Frontal cortex (tissue), 4 donors: ENCODE measurements at places on chromosomes 3 and 15.

DNA sequence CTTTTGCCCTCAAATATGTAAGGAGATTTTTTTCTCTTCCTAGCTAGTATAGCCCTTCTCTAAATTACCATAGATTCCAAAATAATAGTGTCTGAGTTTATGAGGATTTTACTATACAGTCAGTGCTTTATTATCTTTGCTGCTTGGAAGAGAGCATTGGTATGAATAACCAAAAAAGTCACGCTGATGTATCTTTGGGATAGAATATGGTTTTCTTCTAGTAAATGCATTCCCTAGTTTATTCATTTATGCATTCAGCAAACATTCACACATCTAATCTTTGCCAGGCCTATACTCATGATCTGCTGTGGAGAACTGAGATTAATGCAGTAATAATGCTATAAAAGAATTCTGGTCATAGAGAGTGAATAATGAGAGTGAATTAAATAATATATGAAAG, 225.3 kb upstream of the GOLGA6L4 start:
- no peak for DNase-seq

- no peak for DNase-seq
Observed at GRCh38 chr15:55279100-55279745, 10.4 kb downstream of the RAB27A start.

GRCh38 chr15:60020736-60021135, 16.6 kb downstream of the FOXB1 start:
- DNase-seq: no peak

DNA sequence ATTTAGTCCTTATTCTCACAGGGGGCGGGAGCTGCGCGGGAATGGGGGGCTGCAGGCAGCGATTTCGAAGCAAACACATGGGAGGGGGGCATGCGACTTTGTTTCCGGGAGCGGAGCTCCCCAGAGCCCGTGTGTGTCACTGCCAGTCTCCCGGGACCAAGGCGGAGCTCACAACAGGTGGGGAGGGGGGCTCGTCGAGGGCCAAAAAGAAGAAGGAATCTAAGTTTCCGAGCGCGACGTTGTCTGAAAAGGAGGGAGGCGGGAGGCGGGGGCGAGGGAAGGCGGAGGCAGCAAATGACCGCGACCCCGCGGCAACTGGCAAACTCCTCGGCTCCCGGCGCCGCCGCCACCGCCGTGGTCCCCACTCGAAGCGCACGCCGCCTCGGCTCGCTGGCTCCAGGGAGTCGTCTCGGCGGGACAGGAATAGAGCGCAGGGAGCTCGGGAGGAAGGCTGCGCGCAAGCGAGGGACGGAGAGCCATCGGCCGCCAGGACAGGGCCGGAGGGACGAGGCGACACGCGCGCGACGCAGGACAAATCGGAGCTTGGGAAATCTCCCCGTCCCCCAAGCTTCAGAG, 1.4 kb downstream of the FOXP1 start:
- DNase-seq: peak; percentile 28

DNA sequence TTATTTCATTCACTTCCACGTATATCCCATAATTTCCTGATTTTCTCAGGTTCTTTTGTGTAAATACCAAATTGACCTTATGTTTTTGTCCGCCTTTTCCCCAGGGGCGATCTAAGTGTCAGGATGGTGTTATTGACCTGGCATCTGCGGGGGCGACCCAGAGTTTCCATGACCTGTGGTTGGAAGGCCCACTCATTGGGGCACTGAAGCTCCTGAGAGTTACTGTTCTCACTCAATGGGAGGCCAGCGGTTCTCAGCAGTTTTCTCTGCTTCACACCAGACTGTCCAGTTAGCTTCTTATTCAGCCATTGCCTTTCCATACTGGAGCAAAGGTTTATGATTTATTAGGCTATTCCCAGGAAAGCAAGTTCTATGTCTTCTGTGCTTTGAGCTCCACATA, 53.3 kb downstream of the B3GALNT1 start:
- no peak for DNase-seq

DNA sequence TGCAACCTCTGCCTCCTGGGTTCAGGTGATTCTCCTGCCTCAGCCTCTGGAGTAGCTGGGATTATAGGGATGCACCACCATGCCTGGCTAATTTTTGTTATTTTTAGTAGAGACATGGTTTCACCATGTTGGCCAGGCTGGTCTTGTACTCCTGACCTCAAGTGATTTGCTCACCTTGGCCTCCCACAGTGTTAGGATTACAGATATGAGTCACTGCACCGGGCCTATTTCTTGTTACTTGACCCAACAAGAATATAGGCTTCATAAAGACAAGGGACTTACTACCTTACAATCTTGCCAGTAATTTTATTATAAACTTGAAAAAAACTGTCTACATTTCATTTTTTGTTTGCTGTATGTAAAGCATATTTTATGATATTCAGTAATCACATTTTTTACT, 21.4 kb upstream of the ZBTB47 start:
- no peak for DNase-seq

DNA sequence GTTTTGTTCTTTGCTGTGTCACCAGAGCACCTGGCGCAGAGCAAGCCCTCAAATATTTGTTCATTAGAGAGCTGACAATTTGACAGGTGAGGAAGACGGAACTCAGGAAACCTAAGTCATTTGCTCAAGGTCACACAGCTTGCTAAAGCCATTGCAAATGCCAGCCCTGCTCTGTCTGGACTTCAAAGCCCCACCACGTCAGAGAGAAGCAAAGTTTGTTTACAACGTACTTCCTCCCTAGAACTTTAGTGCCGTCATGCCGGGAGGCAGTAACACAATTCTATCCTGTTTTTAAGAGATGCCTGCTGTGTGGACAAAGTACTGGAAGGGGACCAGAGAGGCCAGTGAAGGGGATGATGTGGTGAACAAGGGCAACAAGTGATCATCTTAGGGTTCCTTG, 216.6 kb upstream of the PRICKLE2 start:
- no peak for DNase-seq
